ENCODE measurements at places on chromosomes 7 and 10.

DNA sequence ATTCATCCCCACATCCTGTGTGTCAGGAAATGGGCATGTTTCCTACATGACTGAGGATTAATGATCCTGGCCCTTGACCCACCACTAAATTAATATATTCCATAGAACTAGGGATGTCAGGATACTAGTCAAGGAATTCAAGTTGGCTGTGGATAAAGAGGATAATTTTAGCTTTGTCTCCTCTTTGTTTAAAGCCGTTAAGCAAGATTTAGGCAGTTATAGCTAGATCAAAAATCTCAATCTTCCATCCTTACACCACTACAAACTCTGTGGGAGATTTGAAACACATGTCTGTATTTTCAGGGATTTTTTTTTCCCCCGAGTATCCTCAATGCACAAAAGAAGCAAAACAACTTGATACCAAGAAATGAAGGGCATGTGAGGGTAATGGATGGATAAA lies 417.1 kb downstream of the MAGI2 start:
- DNase-seq = no peak

GRCh38 chr10:93742633-93743349 lies 14.9 kb upstream of the LGI1 start:
- no peak for DNase-seq

DNA sequence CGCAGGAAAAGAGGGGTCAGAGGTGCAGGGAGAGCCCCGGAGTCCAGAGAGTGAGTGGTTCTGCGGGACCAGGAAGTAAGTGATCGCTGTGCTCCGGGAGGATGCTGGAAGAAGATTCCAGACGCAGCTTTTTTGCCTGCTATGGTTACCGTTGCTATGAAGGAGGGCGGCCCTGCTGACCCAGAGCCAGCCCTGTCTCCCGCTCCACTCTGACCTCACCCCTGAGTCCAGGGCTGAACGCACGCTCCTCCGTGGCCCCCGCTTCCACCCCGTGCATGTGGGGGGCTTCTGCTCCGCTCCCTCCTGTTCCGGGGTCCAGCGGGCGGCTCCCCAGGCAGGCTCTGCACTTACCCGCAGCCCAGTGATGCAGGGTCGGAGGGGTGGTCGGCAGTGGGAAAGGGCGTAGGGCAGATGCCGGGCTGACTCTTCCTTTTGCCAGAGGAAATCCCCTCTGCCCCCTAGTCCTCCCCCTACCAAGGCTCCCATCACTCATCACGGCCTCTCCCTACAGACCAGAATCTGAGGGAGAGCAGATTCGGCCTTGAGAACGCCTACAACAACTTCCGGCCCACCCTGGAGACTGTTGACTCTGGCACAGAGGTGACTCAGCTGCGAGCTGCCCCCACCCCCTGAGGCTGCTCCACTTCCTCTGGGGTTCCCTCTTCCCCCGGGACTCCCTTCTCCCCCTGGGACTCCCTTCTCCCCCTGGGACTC lies 2.7 kb upstream of the MUC17 start:
- no peak for DNase-seq

GRCh38 chr10:102916173-102916572 lies 1.9 kb upstream of the CNNM2 start:
- no peak for DNase-seq

GRCh38 chr7:39691821-39692220 lies 68.4 kb downstream of the RALA start:
- DNase-seq = no peak

GRCh38 chr10:67802767-67803538 lies 35.0 kb downstream of the DNAJC12 start:
- DNase-seq = no peak

- DNase-seq = no peak
Measured at GRCh38 chr10:51029172-51029641, 45.1 kb upstream of the PRKG1 start.

DNA sequence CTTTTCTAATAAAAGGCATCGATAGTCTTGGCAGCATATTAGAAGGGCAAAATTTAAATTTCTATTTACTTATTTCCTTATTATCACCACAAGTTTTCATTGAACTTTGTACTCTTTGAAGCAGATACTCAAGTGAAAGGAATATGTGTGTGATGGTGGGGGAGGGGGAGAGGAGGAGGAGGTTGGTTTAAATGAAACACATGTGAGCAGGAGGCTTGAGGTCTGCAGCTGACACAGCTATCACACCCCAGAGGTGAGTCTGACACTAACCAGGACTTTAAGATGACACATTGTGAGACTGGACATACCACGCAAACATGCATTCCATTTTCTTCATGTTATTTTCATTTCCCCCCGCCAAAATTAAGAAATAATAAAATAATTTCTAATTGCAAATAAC lies 63.3 kb downstream of the CTTNBP2 start:
- no peak for DNase-seq

DNA sequence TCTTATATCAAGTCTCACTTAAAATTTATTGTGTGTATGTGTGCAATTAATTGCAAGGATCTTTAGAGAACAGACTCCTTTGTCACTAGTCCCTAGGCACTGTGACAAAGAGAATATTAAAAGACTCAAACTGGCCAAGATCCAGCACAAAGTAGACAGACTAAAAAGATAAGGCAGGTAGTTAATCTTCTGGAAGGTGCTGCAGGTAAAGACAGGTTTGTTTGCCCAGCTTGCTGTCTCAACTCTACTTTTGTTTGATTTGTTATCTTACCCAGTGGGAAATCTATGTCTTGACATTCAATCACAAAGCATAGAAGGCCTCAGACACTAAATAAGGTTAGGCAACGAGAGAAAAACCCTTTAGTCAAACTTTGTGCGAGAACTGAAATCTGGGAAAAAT lies 807.9 kb upstream of the LRRN3 start:
- no peak for DNase-seq

GRCh38 chr10:113329121-113329596 lies 223.7 kb upstream of the HABP2 start:
- DNase-seq = no peak

GRCh38 chr7:51592842-51593599 lies 276.4 kb upstream of the COBL start:
- no peak for DNase-seq

DNA sequence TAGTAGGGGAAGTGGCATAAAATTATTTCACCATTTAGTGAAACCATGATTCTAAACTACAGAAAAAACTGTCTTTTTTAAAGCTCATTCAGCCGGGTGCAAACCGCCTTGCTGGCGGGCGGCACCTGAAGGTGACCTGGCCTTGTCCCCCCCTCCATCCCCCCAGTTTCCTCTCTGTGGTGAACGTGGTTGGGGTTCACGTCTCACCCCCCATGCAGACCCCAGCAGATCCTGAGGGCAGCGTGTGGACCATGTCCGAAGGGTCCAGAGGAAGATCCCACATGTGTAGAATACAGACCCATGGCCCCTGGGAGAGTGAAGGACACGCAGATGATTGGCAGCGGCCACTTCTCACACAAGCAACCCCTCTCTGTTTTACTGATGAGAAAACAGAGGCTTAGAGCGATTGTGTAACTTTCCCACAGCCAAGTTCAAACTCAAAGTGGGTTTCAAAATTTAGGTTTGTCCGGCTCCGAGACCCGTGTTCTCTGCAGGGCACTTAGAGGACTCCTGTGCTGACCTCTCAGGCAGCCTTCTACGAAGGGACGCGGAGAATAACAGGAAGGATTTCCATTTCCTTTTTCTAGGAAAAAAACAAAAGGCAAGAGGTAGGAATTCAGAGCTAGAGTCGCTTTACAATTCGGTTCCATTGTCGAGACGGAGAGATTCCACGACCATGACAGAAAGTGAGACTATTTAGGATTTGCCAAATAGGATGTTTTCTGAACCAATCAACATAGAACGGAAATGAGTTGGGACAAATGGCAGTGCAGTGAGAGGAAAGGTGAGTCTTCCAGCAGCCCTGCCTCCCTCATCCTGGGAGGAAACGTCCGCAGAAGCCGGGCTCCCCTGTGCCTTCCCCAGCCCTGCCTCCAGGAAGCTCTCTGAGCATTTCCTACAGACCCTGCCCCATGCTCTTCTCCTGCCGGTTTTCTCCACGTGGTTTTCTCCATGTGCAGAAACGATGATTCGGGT lies 67.6 kb upstream of the PITRM1 start:
- no peak for DNase-seq

GRCh38 chr7:13829914-13830900 lies 159.3 kb downstream of the ETV1 start:
- no peak for DNase-seq

DNA sequence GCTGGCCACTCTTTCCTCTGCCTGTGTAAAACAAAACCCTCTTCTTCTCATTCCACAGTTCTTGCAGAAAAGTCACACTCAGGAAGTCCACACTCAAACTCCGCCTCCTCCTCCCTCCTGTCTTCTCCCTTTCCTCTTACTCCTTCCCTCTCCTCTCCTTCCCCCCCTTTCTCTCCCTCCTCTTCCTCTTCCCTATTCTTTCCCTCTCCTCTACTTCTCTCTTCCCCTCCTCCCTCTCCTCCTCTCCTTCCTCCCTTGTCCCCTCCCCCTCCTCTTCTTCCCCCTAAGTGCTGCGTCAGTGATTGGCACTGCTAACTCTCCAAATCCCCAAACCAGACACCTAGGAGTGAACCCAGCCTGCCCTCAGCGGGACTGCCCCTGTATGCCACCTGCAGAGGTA lies 67.0 kb downstream of the ZNF467 start:
- DNase-seq = no peak
